Upper lobe of left lung (tissue), 6 donors: ENCODE measurements at places on chromosomes 2 and 18. TPM values are rescaled to one million over a fixed set of nuclear protein-coding genes. Genes with fewer than 3 reads are reported as not detected.

Gene CTAGE1
- not detected for total RNA-seq

Gene HOXD10
- not detected for total RNA-seq

DNA sequence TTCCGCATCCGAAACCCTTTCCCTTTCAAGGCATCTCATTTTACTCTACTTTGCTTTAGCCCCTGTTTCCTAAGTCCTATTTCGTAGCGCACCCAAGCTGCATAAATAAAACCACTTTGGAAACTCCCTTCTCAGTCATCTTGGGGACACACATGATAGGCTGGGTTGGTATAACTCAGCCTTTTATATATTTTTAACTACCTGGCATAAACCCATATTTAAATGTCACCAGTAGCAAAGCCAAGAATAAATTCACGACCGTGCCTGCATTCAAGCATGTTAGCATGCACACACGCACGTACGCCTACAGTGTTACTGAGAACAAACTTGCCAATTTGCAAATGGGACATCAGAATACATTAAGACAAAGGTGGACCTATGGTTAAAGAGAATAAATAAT is 564.7 kb upstream of the PIK3C3 start:
- no peaks in the 10 kb centered on the region for H3K27me3 ChIP-seq
- H3K27ac ChIP-seq, result no peak overlapping the region
- no peak for DNase-seq
- no peak overlapping the region for H3K4me3 ChIP-seq
- no peaks in the 10 kb centered on the region for H3K36me3 ChIP-seq
- no peaks in the 10 kb centered on the region for H3K4me1 ChIP-seq

Gene HOXD8
- 2.3 TPM for total RNA-seq

Gene ANKRD29
- 93.9 TPM for total RNA-seq

DNA sequence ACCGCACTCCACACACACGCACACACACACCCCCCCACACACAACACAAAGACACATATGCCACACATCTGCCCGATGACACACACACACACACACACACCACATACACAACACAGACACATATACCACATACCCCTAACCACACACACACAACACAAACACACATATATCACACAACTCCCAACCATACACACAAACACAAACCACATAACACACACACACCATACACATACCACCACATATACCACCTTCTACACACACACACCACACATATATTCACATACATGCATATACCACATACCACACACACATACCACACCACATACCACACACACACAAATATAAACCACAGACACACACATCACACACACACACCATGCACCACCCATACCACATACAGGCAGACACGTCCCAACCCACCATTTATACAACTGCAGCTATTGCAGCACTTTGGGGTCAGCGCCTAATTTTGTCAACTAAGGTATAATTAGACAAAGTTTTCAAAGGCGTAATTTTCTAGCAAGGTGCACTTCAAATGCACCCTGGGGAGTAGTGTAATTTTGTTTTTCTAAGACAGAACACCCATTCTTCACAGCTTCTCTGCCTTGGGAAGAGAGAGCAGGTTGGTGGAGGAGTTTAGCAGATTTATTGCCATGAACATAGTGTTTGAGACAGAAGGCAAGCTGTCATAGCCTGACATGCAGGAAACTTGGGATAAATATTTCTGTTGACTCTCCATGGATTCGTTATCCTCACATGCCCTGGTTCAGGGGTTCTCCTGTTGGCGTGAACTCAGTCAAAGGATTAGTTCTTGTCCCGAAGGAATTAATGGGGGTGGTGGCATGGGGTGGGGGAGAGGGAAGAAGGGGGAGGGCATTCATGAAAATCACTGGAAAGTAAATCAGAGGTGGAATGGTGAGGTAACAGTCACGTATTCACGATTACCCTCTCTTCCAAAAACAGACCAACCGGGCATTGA is 416.1 kb downstream of the LPIN1 start:
- DNase-seq, result peak; percentile 9
- no peak overlapping the region for H3K4me3 ChIP-seq
- H3K4me1 ChIP-seq, result no peaks in the 10 kb centered on the region
- no peaks in the 10 kb centered on the region for H3K27me3 ChIP-seq

Gene RGPD5
- 270 TPM for total RNA-seq

DNA sequence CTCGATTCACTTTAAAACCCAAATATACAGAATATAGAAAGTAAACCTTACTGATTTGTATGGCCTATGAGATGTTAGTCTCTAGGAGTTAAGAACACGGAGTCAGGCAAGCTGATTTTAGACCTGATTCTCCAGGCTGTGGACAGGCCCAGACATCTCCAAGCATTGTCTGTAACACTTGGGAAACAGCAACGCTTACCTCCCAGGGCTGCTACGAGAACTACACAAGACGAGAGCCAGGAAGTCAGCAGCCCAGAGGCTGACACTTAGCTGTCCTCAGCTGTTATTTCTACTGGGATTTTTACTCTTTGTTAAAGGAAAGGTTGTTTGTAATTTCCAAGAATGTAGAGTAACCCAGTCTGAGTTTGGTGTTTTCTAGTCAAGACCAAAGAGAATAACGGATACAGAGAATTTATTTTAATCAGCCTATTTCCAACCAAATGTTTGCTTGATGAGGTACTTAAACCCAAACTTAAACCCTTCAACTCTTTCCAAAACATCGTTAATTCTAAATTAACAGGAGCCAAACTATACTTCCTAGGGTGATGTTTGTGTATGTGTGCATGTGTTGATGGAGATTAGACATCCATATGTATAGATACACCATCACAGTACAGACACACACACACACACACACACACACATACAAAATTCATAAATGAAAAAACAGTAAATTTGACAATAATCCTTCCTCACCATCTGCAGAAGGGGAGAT is 123.4 kb downstream of the LAMA1 start:
- H3K4me3 ChIP-seq, result no peak overlapping the region
- DNase-seq, result no peak
- H3K4me1 ChIP-seq, result no peaks in the 10 kb centered on the region
- no peaks in the 10 kb centered on the region for H3K27me3 ChIP-seq

Gene GALNT13
- total RNA-seq, result 4.1 TPM

DNA sequence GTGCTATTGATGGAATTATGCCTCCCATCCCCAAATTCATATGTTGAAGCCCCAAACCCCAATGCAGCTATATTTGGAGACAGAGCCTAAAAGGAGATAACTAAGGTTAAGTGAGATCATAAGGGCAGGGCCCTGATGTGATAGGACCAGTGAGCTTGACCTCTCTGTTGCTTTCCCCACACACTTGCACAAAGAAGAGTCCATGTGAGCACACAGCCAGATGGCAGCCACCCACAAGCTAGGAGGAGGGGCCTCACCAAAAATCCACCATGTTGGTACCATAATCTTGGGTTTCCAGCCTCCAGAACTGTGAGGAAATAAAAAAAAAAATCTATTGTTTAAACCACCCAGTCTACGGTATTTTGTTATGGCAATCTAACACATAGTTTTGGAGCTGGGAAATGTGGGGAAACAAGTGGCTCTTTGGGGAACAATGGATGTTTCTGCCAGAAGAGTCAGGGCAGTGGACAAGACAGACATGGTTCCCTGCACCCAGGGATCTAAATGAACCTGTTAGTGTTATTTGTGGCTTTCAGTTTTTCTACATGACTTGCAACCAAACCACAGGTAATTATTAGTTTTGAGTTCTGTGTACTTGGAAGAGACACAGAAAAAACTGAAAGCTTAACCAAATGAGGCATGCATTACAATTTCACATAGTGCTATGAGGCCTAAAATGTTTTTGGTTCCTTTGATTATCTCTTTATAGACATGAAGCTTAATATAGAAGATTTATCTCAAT is 259.1 kb downstream of the LTBP1 start:
- H3K4me1 ChIP-seq, result no peaks in the 10 kb centered on the region
- no peaks in the 10 kb centered on the region for H3K27me3 ChIP-seq
- H3K27ac ChIP-seq, result no peak overlapping the region
- DNase-seq, result no peak
- no peak overlapping the region for H3K4me3 ChIP-seq

GRCh38 chr2:2656115-2657011 is 325.3 kb upstream of the MYT1L start:
- no peaks in the 10 kb centered on the region for H3K27me3 ChIP-seq
- no peaks in the 10 kb centered on the region for H3K36me3 ChIP-seq
- no peak overlapping the region for H3K27ac ChIP-seq
- no peak for DNase-seq
- H3K4me3 ChIP-seq, result no peak overlapping the region
- H3K4me1 ChIP-seq, result no peaks in the 10 kb centered on the region

Gene ACADL
- total RNA-seq, result 131 TPM

DNA sequence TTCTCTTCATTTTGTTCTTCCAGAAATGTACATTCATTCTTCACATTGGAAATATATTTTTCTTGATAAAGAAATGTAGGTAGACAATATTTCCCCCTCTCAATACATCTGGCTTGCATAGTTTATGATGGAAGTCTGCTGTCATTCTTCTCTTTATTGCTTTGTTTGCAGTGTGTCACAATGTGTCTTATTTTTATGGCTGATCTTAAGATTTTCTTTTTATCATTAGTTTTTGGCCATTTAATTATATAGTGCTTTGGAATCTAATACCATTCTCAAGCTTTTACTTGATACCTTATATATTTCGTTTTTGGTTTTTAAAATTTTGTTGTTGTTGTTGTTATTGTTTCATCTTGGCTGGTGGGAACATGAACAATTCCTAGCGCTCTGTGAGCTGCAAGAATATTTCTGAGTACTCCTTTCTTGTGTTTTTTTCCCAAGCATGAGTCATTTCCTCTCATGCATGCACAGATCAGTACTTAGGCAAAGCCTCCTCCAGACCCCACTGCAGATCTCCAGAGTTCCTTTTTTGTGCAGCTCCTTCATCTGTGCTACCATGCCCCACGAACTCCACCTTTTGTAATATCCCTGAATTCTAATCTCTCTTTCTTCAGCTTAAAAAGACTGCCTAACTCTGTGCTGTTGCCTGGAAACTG is 13.7 kb upstream of the MMADHC start:
- DNase-seq, result no peak
- no peaks in the 10 kb centered on the region for H3K36me3 ChIP-seq
- no peak overlapping the region for H3K27ac ChIP-seq
- peaks cover 5% of the 10 kb centered on the region for H3K4me1 ChIP-seq
- no peak overlapping the region for H3K4me3 ChIP-seq

DNA sequence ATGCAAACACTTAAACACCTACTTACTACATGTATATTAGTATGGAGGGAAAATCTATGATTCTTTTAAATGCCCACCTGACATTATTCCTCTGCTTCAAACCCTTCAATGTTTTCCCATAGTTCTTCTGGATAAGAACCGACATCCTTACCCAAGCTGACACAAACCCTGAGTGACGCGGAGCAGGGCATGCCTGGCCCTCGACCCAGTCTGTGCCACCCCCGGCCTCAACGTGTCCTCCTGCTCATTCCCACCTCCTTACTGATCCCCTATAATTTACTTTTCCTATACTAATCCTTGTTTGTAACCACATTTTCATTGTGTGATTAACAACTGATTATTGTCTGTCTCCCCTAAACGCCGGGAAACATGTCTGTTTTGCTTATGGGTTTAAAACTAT is 17.5 kb downstream of the KIDINS220 start:
- no peaks in the 10 kb centered on the region for H3K27me3 ChIP-seq
- H3K27ac ChIP-seq, result no peak overlapping the region
- DNase-seq, result peak; percentile 42
- H3K36me3 ChIP-seq, result peaks cover 21% of the 10 kb centered on the region

Gene LGALSL
- 12.1 TPM for total RNA-seq

GRCh38 chr18:13446610-13447461 is 228.3 kb downstream of the LDLRAD4 start:
- H3K4me3 ChIP-seq, result peak overlapping the region; percentile 20
- DNase-seq, result no peak
- no peak overlapping the region for H3K27ac ChIP-seq

DNA sequence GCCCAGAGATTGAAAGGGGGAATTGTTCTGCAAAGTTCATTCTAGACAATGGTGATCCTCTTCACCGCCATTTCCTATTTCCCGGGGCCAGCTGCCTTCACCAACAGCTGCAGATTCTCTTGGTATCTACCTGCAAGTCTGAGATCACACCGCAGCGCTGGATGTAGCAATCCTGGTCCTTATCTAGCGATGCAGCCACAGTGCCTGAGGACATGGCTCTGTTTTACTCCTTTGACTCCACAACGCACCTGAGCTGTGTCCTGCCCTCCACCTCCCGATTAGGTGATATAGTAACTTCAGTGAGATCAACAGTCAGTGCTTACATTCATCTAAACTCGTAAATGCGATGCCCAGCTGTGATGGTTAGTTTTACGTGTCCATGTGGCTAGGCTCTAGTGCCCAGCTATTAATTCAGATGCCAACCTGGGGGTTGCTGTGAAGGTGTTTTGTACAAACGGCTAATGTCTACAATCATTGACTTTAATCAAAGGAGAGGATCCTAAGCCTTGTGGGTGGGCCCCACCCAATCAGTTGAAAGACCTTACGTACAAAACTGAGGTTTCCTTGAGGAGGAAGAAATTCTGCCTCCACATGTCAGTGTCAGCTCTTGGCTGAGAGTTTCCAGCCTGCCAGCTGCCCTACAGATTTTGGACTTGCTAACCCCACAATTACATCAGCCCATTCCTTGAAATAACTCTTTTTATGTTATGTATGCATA is 189.8 kb downstream of the SH3BP4 start:
- H3K4me1 ChIP-seq, result no peaks in the 10 kb centered on the region
- H3K27ac ChIP-seq, result no peak overlapping the region
- no peaks in the 10 kb centered on the region for H3K36me3 ChIP-seq
- DNase-seq, result no peak

Gene INHBB
- 4.2 TPM for total RNA-seq

- no peaks in the 10 kb centered on the region for H3K27me3 ChIP-seq
- H3K4me1 ChIP-seq, result peaks cover 4% of the 10 kb centered on the region
- no peaks in the 10 kb centered on the region for H3K36me3 ChIP-seq
- DNase-seq, result no peak
- no peak overlapping the region for H3K4me3 ChIP-seq
Observed at GRCh38 chr2:226211439-226211838, 588.2 kb downstream of the IRS1 start.

DNA sequence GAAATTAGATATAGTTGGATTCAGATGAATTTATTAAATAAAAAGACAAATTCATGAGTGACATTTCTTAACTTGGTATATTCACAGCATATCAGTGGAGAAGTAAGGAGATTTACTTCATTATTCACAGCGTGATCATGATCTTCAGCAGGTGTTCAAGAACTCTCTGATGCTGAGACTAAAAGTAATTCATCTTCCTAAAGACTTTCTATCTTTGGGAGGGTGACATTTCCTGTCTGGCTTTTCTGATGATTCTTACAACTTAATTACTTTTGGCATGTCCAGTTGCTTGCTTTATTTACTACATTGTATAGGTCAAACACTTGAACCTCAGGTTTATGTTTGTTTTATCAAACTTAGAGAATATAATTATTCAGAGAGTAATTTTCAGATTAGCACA is 224.6 kb downstream of the PLCL1 start:
- H3K36me3 ChIP-seq, result no peaks in the 10 kb centered on the region
- H3K27me3 ChIP-seq, result no peaks in the 10 kb centered on the region
- no peak overlapping the region for H3K27ac ChIP-seq
- H3K4me3 ChIP-seq, result no peak overlapping the region
- H3K4me1 ChIP-seq, result no peaks in the 10 kb centered on the region
- DNase-seq, result no peak

Gene BCL2
- total RNA-seq, result 8.4 TPM
